ENCODE measurements at places on chromosomes 7 and 10.
A peak's percentile ranks its signal among the peaks of the same experiment; 100 is the strongest.

DNA sequence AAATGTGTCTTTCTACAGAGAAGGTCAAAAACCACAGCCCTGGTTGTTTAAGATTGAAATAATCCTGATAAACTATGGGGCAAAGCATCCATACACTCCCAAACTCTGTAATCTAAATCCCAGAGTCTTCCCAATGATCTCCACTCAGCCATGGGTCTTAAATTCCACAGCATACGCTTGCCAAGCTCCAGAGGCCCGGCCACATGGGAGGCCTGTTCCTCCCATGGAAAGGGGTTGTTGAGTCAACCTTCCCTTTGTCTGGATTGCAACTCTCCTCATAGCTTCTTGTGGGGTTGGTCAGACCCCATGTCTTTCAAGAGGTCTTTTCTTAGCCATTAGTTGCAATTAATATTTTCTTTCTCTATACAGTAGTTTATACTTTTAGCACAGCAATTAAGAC, 718 bp upstream of the STEAP4 start:
- no peak for DNase-seq

DNA sequence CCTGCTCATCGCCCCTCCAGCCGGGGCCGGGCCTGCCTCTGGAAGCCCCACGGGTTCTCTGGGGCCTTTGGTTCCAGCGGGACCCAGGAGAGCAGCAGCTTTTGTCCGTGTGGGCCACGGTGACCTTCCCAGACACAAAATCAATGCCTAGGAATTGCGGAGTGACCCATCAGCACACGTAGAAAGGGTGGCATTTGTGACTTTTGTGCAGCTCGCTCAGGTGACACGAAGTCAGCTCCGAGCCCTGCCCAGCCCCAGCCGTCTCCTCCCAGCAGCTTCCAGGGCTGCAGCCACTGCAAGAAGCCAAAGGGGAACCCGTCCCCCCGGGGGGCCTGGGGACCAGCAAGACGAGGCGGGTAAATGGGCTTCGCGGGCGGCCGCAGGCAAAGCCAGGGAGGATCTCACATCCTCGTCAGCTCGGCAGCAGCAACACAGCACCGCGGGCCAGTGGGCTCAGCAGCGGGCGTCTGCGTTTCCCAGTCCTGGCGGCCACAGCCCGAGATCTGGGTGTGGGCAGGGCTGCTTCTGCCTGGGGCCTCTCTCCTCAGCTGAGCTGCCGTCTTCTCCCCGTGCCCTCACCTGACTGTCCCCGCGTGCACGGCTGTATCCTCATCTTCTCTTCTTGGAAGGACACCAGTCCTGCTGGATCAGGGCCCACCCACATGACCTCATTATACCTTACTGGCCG, 88.5 kb downstream of the PAXIP1 start:
- DNase-seq = peak; percentile 26

- no peak for DNase-seq
These were observed 384.0 kb downstream of the KCNMA1 start for GRCh38 chr10:77253556-77254064.

DNA sequence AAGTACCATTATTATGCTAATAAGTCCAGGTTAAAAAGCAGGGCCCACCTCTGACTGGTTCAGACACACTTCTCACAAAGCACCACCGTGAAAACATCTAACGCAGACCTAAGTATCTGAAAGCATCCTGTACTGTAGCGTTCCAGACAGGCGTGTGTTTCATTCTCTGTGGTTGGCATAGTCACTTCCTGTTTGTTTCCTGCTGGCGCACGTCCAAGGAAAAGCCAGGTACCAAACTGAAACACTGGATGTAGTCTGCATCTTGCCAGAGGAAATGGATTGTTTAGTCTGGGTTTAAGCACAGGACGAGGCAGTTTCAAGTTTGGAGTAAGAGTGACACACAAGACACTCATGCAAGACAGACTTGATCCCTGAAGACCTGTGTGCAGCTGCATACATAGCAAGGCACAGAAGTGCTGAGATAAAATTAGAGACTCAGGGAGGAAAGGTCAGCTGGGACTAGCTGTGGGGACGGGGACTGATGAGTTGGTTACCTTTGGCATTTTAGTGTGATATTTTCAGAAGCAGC, 23.3 kb downstream of the BPGM start:
- DNase-seq = no peak

DNA sequence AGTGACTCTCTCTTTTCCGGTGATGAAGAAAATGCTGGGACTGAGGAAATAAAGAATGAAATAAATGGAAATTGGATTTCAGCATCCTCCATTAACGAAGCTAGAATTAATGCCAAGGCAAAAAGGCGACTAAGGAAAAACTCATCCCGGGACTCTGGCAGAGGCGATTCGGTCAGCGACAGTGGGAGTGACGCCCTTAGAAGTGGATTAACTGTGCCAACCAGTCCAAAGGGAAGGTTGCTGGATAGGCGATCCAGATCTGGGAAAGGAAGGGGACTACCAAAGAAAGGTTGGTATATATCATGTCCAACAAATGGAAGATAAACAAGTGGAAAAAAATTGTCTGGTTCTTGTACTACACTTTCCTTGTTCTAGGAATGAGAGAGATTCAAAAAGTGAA, 9.5 kb downstream of the PDCD4 start:
- DNase-seq = no peak

- no peak for DNase-seq
These were observed 13.8 kb downstream of the AKR1C3 start for GRCh38 chr10:5107860-5108526.

DNA sequence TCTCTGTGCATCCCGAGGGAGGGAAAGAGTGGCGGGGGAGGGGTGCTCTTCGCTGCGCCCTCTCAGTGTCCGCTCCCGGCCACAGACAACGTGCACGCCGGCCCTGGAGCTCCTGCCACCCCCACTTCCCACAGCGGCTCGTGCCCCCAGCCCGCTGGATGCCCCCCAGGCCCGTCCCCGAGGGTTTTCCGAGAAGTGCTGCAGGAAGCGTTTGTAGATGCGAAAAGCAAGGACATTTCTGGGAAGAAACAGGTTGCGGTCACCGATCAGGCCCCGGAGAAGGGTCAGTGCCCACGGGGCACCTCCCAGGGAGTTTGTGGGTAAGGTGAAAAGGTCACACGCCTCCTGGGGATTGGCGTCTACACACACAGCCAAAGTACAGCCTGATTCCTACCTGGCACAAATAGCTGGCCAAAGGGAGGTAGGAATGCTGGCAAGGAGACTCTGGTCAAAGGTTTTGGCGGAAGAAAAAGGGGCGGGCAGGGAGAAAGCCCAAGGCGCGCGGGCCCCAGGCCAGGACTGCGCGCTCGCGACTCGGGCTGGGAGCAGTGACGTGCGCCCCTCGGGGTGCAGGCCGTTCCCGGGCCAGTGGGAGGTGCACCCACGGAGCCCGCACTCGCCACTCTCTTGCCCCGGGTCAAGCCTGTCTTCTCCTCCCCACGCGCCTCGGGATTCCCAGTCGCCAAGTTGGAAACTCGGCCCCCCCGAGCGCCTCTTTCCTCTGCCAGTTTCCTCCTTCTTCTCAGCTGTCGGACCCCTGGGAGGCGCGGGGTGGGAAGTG, 1.5 kb upstream of the NRP1 start:
- no peak for DNase-seq

All from glutamatergic neuron (in vitro differentiated cells).